ENCODE measurements at places on chromosomes 4 and X. TPM values are rescaled to one million over a fixed set of nuclear protein-coding genes. Genes with fewer than 3 reads are reported as not detected.

Gene GRIA2
- 4.3 TPM for polyA plus RNA-seq

- no peak for DNase-seq
Measured at GRCh38 chrX:108211301-108211700, 119.7 kb downstream of the ATG4A start.

- no peak for DNase-seq
Measured at GRCh38 chrX:69320116-69320515, 154.9 kb upstream of the PJA1 start.

Gene MYOZ2
- polyA plus RNA-seq, result 293 TPM

- no peak for DNase-seq
Measured at GRCh38 chr4:77126809-77127208, 30.2 kb upstream of the CCNG2 start.

- no peak for DNase-seq
Measured at GRCh38 chr4:102399021-102399420, 53.7 kb upstream of the SLC39A8 start.

DNA sequence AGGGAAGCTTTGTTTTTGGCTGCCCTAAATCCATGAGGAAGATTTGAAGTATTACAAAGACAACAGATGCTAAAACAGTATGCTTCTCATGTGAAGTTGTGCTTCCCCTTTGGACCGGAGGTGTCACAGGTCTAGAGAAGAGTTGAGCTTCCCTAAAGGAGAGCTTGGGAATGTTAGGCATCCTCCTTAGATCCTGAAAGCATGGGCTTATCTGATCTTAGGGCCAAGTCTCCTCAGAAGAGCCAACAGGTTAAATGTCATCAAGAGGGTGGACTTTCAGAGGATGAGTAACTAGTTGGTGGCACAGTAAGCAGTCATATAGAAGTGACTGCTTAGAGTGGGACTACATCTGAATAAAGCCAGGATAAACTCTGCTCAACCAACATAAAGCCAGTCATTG lies 205.4 kb downstream of the RPA4 start:
- DNase-seq, result no peak

Gene ITGB1BP2
- polyA plus RNA-seq, result 114 TPM

- DNase-seq, result no peak
Measured at GRCh38 chr4:62513306-62513705, 1313.2 kb downstream of the ADGRL3 start.

DNA sequence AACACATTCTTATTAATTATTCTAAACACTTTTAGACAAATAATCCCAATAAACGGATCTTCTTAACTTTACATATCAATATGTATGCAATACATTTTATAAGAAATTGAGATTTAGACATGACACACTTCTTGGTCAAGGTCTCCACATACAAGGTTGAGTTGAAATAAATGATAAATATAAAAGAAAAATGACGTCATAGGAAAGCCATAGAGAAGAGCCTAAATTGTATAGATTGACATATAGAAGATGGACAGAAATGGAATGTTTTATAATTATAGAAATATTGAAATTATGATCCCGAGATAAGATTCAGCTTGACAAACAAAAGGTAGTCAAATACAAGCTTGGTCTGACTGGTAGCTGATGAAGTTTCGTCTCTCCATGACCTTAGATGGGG lies 87.4 kb downstream of the RNF150 start:
- DNase-seq, result no peak

Gene FAM13A
- 33.5 TPM for polyA plus RNA-seq

DNA sequence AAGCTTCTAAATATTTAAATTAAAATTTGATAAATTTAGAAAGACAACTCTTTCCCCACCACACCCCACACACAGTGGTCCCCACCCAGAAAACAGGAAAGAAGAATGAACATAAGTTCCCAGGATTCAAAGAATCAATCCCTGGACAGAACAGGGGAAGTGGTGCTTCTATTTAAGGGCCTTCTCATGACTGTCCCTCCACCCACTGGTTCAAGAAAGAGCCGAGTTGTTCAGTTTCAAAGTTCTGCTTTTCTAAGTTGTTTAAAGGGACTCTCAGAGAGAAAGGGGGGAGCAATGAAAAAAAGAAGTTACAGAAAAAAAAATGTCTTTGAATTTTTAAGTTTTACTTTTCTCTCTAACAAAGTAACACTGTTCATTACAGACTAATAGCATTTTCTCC lies 195.8 kb downstream of the PDGFC start:
- DNase-seq, result no peak

Data from hindlimb muscle (tissue), 1 donor.